ENCODE measurements at places on chromosomes 3 and 15.

- DNase-seq = no peak
These were observed 443.0 kb upstream of the ADAMTS9 start for GRCh38 chr3:65130782-65131181.

DNA sequence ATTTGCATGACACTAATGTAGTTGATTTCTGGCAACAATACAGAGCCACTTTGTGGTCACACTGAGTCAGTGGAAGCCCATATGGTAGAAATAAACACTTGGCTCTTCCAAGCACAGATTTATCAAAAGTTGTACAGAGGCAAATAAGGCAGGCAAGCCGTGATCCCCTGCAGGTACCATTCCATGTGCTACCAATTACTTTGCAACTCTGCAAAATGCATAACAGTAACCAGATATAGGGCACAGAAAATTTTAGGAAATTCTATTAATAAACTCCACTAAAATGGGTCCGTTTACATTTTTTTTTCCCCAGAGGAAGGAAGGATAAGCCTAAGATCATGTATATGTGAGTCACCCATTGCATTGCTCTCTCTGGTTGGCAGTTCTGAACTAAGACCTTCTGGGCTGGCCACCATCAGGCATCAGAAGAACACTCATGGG lies 103.1 kb upstream of the PTX3 start:
- peak; percentile 56 for DNase-seq

DNA sequence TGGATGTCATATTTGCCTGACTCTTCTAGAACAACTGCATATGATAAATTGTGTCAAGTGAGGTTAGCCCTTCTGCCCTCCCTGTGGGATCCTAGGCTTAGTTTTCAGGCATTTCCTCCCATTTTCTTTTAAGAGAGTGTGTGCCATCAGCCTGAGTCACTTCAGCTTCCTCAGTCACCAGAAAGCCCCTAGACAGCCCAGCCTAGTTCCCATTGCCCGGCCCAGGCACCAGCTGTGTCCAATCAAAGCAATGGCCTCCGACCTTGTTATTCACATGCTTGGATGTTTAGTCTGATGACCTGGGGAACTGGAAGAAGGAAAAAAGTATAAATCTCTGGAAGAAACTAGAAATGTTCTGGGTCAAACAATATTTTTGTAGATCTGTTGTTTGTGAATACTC lies 221.9 kb upstream of the LRIG1 start:
- DNase-seq = peak; percentile 60

GRCh38 chr15:58669108-58669507 lies 80.4 kb downstream of the ADAM10 start:
- DNase-seq = no peak

GRCh38 chr15:63544258-63545026 lies 40.0 kb downstream of the USP3 start:
- DNase-seq = no peak

Measured in skeletal muscle cell (primary cell).